ENCODE measurements at places on chromosomes 1 and 21.

DNA sequence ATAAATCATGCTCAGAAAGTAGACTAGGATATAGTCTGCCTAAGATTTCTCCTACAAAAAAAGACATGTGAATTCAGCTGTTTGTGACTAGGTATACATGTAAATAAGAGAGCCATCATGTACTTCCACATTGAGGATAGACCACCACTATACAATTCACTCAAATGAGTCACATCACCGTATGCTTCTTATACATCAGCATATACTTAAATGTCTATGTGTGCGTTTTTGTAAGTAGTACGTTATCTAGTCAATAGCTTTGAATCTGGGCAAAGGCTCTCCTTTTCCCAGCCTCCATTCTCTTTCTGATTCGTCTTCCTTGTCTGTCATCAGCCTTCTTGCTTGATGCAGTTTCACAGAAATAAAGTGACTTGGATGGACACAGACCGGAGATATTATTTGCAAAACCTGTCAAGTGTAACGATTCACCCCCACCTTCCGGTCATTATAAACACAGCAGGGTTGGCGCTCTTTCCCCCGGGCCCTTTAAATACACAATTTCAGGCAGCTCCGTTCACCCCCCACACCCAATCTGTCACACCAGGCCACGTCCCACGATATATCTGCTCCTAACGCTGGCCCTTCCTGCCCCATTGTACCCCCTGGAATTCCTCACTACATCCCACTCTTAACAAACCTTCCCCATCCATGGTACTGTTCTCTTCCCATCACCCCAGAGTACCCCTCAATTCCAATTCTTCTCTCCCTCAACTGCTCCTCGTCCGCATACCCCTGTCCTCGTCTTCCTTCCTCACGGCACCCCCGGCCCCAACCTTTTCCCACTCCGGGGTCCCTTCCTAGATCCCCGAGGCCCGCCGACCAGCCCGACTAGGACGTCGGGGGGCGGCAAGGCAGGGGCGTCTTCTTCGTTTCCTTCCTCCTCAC lies 636 bp downstream of the VAMP4 start:
- peak; percentile 40 for DNase-seq

DNA sequence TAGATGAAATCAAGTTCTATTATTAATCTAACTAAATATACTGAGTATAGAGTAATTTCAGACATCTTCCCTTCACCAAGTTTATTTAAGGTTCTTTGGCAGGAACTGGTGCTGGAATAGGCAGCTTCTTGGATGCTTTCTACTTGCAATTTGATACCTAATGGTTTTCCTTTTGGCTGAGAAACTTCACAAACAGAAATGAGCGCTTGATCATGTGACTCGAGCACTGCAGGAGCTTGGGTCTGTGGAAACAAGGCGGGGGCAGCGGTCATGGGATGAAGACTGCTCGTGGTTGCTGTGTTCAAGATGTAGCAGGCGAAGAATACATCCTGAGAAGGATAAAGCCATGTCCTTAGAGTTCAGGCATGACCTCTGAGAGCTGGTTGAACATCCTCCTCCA lies 136.8 kb downstream of the PTPRC start:
- DNase-seq: no peak

GRCh38 chr1:81499487-81499886 lies 301.2 kb upstream of the ADGRL2 start:
- DNase-seq: no peak

- DNase-seq: no peak
Observed at GRCh38 chr1:185409763-185410528, 92.9 kb upstream of the IVNS1ABP start.

DNA sequence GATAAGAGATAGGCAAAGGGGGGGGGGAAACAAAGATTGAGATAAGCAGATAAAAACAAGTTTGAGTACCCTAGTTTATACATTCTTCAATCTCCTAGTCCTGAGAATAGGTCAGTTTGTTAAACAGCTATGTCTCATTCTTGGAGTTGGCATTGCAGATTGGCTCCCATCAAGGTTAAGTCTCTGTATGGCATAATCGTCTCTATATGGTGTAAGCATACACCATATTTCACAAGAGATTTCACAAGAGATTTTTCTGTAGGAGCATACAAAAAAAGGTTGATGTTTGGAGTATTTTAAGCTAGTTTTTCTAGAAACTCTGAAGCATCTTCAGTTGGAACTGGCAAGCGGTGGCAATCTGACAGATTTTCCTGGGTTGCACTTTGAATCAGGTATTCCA lies 35.8 kb downstream of the NCAM2 start:
- DNase-seq: no peak

GRCh38 chr1:184752656-184753055 lies 2.0 kb downstream of the EDEM3 start:
- no peak for DNase-seq

GRCh38 chr1:86169625-86170024 lies 13.1 kb upstream of the COL24A1 start:
- no peak for DNase-seq

DNA sequence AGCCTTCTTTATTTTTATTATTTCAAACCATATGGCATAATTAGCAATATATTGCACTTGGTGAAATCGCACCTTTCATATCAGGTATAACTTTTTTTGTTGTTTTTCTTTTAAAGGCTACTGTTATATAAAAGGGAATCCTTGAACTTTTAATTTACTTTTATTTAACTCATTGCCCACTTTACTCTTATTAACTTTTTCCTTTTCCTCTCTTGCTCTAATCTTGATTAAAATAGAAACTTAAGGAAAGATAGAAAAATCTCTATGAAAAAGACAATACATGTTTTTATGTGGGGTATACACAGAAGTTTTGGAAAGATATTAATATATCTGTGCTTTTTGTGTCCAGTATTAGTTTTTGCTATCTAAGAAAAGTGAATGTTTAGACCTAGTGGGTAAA lies 805.8 kb downstream of the USP25 start:
- no peak for DNase-seq
